Neural progenitor cell (in vitro differentiated cells): ENCODE measurements at places on chromosomes 5 and 9.

- no peak for DNase-seq
Observed at GRCh38 chr9:7691909-7692308, 107.7 kb downstream of the DMAC1 start.

GRCh38 chr5:155332618-155333017, 319.1 kb downstream of the KIF4B start:
- no peak for DNase-seq

GRCh38 chr5:6246820-6247437, 131.4 kb downstream of the MED10 start:
- no peak for DNase-seq

GRCh38 chr9:109493648-109494047, 4.5 kb downstream of the PTPN3 start:
- no peak for DNase-seq

GRCh38 chr9:1383899-1384455, 333.8 kb downstream of the DMRT2 start:
- no peak for DNase-seq

GRCh38 chr9:110986529-110986928, 51.7 kb downstream of the LPAR1 start:
- DNase-seq: no peak

DNA sequence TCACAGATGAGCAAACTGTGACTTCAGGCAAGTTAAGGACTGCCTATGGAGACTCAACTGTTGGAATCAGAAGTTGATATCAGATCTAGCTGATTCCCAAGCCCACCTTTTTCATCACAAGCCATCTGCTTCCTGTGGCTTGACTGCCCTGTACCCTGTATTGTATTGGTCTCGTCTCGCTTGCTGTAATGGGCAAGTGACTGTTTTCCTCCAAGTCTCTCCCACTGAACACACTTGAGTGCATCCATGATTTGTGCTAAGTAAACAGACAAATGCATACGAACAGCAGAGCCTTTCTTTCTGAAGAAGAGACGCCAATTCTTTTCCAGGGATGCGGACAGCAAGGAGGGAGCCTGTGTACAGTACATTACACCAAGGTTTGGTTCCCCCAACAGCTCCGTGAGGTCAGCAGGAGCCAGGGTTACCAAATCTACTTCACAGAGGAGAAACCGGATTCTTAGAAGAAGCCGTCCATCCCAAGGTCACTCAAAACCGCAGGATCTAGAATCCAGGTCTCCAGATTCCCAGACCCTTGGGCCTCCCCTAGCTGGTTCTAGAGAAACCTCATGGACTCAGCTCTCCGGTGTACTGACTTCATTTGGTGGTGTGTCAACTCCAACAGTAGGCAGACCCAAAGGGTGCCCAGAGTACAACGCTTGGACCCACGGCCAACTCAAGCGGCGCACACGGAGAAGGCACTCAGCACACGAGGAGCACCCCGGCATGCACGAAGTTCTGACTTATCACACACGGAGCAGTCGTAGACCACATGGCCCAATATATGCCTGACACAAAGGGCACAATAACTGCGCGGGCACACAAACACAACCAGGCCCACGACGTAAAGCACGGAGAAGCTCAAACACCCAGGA, 1.1 kb downstream of the BAG1 start:
- DNase-seq: peak; percentile 39

GRCh38 chr5:12204761-12205160, 300.5 kb upstream of the CTNND2 start:
- DNase-seq: no peak

- no peak for DNase-seq
Observed at GRCh38 chr5:157164521-157164920, 1.5 kb downstream of the GARIN3 start.

DNA sequence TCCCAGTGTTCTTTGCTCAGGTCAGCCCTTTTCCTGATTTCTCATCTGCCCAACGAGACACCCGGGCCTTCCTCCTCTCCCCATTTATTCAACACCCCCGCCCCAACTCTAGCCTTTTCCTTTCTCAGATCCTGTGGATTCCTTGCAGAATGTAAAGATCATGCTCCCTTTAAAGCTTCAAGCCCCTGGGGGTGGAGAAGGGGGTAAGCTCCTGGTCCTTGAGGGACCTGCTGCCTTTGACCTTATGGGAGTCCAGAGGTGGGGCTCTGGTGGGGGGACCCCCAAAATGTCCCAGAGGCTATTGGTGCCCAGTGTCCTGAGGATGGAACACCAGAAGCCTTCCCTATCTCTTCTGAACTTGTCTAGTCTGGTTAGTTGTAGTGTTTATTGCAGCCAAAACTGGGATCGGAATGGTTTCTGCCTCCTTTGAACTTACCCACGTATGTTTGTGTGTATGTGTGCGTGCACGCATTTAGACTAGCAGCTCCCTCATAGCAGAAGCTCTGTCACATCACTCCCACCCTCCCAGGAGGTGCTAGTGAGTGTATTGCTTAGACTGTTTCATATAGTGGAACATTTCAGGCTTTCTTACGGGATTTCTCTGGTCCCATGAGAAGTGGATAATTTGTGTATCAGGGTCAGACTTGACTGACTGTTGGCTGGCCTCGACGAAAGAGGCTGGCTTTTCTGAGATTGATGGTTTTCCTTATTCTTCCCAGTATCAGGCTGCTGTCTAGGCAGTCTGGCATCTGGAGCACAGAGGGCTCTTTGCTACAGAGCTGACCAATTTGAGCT, 1.1 kb downstream of the GALNT10 start:
- no peak for DNase-seq

DNA sequence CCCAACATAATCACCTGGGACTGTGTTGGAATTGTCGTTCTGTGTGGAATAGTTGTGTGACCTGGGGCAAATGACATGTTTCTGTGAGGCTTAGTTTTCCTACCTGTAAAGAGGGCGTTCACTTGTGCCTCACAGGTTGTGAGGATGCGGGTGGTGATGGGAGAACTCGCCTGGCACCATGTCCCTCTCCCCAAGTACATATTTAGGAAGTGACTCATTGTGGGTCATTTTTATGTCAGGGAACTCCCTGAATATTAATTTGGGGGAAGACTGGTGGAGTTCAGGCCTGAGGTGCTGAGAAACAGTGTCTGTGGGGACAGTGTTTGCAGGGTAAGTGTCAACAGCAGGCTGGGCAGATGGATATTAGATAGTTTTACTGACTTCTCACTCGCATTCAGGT, 144.7 kb downstream of the KDM4C start:
- no peak for DNase-seq

DNA sequence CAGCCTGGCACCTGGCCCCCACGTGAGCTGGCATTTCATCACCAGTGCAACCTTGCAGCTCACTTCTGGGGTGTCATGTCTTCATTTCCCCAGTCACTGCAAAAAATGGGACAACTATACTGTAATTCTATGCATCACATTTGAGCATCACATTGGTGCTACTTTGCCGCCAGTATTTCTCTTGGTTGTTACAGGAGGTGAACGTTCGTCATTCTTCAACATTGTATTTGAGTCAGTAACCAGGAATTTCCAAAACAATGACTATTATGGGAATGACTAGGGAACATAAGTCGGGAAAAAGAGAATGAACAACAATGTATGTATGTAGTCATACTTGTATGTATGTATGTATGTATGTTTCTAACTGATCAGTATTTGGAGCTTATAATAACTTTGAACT, 1278.0 kb downstream of the EFNA5 start:
- DNase-seq: no peak

DNA sequence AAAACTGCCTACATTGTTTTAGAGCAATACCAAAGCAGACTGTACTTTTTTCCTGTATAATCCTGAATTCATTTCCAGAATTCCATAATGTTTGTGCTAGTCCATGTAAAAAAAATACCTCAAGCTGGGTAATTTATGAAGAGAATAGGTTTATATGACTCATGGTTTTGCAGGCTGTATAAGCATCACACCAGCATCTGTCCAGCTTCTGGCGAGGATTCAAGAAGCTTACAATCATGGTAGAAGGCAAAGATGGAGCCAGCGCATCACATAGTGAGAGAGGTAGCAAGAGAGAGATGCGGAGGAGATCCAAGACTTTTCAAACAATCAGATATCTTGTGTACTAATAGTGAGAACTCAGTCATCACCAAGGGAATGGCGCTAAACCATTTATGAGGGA, 280.3 kb upstream of the CDH9 start:
- DNase-seq: no peak

DNA sequence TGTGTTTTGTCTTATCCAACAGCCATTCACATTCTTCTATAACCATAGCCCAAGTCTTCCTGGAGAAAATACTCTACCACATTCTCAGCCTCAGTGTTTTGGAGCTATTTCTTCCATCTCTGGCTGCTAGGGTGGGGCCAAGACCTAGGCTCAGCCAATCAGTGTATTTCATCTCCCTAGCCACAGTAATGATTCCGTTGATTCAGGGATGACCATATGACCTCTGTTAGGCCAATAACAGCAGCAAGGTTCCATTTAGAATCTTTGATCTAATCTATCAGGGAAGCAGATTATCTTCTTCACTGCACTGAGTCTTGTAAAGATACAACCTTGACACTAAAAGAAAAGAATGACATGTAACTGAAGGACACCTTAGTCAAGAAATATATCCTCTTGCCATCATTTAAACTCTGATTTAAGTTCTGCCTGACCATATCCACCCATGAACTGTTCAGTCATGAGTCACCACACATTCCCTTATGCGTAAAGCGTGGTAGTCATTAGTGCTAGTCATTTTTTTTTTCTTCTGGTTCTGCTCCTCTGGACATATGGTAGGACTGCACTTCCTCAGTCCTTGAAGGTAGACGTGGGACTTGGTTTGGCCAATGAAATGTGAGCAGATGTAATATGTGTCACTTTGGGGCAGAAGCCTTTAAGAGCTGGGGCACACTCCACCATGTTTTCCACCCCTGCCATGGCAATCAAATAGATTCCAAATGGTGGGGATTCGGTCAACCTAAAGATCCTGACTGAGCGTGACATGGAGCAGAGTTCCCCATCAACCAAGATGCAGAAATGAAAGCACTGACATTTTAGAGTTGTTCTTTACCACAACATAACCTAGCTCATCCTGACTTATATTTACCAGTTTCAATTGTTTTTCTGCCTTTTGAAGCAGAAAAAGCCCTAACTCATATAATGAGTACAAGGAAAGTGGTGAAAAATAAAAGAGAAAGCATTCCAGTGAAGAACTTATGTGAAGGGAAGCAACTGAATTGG, 12.7 kb upstream of the PRELID2 start:
- no peak for DNase-seq

DNA sequence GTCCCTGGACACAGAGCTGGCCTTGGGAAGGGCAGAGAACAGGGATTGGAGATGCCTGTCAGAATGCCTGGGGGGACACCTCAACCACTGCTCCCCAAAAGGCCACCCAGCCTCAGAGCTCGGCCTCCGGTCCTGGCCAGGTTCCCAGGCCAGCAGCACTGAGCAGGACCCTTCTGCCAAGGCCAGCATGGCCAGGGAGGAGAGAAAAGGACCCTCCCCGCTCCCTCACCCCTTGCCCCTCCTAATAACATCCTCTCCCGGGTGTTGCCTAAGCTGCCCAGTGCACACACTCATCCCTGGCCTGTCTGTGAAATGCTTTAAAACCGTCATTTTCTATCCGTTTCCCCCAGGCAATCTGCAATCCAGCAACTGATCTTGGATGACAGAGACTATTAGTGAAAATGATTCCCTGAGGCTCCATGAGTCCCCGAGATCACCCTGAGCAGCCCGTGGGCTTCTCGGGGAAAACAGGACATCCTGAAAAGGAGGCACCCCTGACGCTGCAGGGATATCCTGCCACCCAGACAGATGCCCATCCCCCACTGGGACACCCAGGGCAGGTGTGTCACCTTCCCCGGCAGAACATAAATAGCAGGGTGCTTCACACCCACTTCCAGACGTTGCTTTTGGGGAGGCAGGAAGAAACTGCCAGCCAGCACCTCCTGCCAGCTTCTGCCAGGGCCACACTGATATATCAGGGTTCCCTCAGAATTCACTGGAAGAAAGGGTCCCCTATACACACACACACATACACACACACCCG, 75.3 kb downstream of the ADAMTS2 start:
- DNase-seq: no peak

GRCh38 chr9:93288891-93289883, 105.2 kb downstream of the WNK2 start:
- DNase-seq: no peak

- DNase-seq: no peak
Observed at GRCh38 chr5:81234299-81234698, 1.2 kb downstream of the CKMT2 start.

DNA sequence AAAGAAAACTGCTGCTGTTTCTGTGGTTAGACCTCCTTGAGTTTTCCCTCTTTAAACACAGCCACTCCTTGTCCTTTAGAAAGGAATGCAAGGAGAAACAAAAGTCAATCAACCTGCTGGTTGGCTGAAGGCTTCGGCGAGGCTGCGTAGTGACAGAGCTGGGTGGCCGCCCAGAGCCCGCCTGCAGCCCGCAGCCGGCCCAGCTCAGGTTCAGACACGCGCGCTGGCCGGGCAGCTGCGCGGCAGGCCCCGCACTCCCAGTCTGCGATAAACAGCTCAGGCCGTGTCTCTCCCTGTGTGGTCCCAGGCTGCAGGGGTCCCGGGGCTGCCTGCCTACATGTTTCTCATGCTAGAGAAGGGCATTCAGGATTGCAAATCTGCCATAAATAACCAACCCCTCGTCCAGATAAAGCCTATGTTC, 115.4 kb downstream of the HSD17B3 start:
- DNase-seq: peak; percentile 88
